Fibroblast of lung (primary cell): ENCODE measurements at places on chromosomes 1 and 21. TPM values are rescaled to one million over a fixed set of nuclear protein-coding genes. Genes with fewer than 3 reads are reported as not detected.

Gene CORT
- 0.17 TPM in 1 of 2 replicates, not detected in the other for total RNA-seq

Gene SHISAL2A
- not detected in 2 replicates for total RNA-seq

- H3K4me1 ChIP-seq: no peaks in the 10 kb centered on the region
- H3K27ac ChIP-seq: no peak overlapping the region
- H3K36me3 ChIP-seq: no peaks in the 10 kb centered on the region
- peaks cover 2% of the 10 kb centered on the region for H3K27me3 ChIP-seq
These were observed 25.7 kb upstream of the C1orf198 start for GRCh38 chr1:230894032-230894431.

Gene KRTAP19-3
- not detected in 2 replicates for total RNA-seq

GRCh38 chr1:171506525-171507304 is 21.4 kb downstream of the PRRC2C start:
- H3K4me1 ChIP-seq: no peaks in the 10 kb centered on the region
- no peaks in the 10 kb centered on the region for H3K27me3 ChIP-seq
- H3K4me3 ChIP-seq: no peak overlapping the region
- DNase-seq: peak; percentile 36

Gene SPRR2B
- total RNA-seq: not detected in 2 replicates
